Activated naive CD4-positive, alpha-beta T cell treated with anti-CD3 and anti-CD28 coated beads, Interleukin-2, amount 10 ng/mL, durations not matched to agents 7 days and 5 days (primary cell): ENCODE measurements at places on chromosomes 11 and 22.

- DNase-seq: no peak
- no peaks in the 10 kb centered on the region for H3K4me1 ChIP-seq
- peaks cover 16% of the 10 kb centered on the region for H3K36me3 ChIP-seq
Observed at GRCh38 chr22:47060718-47061117, 298.3 kb downstream of the TBC1D22A start.

- no peaks in the 10 kb centered on the region for H3K27me3 ChIP-seq
- no peaks in the 10 kb centered on the region for H3K4me1 ChIP-seq
- H3K27ac ChIP-seq: no peak overlapping the region
- no peak for DNase-seq
- H3K36me3 ChIP-seq: no peaks in the 10 kb centered on the region
- no peak overlapping the region for H3K4me3 ChIP-seq
Observed at GRCh38 chr11:26995701-26996460, 2.0 kb downstream of the FIBIN start.

DNA sequence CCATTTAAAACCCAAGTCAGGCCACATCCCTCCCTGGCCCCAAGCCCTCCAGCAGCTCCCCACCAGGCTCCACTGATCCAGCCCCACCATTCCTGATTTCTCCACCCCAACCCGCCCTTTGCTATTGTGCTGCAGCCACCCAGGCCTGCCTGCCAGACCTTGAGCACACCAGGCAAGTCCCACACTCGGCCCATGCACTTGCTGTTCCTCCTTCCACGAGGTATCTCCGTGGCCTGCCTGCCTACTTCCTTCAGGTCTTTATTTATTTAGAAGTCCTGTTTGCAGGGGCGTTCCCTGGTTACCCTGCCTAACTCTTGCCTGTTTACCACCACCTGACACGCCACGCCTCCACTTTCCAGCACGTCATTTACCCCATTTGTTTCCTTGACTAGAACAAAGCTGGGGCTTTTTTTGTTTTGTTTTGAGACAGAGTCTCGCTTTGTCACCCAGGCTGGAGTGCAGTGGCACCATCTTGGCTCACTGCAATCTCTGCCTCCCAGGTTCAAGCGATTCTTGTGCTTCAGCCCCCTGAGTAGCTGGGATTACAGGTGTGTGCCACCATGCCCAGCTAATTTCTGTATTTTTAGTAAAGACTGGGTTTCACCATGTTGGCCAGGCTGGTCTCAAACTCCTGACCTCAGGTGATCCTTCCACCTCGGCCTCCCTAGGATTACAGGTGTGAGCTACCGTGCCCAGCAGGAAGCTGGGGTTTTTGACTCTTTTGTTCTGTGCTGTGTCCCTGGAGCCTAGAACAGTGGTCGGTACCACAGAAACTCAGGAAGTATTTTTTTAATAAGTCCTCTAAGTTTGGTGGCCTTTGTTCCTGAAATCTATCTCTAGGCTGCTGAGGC lies 6.7 kb downstream of the CENPM start:
- peak overlapping the region; percentile 100 for H3K27ac ChIP-seq
- peak overlapping the region; percentile 69 for H3K4me3 ChIP-seq
- no peaks in the 10 kb centered on the region for H3K27me3 ChIP-seq
- DNase-seq: peak; percentile 98

DNA sequence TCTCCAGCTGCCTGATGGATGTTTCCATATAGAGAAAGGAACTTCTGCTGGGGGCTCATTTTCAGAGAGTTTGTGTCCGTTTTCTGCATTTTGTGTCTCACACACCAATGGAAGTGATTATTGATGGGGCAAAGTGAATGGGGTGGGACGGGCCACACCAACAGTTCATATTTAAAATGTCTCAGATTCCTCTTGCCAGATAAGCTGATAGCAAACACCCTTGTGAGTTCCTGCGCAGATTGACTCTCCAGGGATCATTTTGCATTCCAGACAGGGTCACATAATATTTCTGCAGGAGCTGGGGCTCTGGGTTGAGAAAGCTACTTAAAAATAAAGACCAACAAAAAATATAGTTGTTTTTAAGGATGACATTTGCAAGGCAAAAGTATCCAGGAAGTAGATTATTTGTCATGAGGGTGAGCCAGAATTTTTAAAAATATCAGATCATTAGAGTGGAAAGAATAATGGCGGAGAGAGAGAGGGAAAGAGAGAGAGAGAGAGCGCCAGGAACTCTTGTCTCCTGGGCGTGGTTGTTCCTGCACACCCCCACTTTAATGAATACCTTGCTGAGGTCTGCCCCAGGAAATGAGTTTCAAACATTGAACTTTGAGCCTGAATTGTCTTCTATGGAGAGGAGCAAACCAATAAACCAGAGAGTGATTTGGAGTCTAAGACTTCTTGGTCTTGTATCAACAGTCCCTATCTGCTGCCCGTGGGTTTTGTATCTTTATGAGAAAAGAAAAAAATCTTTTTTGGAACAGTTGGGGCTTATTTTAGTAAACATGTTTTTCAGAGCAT lies 33.3 kb downstream of the MICAL2 start:
- peaks cover 24% of the 10 kb centered on the region for H3K36me3 ChIP-seq
- DNase-seq: no peak
- no peak overlapping the region for H3K4me3 ChIP-seq

GRCh38 chr22:28027453-28028448 lies 108.7 kb upstream of the PITPNB start:
- no peak overlapping the region for H3K4me3 ChIP-seq
- H3K27ac ChIP-seq: no peak overlapping the region
- H3K4me1 ChIP-seq: no peaks in the 10 kb centered on the region
- H3K36me3 ChIP-seq: no peaks in the 10 kb centered on the region
- DNase-seq: no peak

DNA sequence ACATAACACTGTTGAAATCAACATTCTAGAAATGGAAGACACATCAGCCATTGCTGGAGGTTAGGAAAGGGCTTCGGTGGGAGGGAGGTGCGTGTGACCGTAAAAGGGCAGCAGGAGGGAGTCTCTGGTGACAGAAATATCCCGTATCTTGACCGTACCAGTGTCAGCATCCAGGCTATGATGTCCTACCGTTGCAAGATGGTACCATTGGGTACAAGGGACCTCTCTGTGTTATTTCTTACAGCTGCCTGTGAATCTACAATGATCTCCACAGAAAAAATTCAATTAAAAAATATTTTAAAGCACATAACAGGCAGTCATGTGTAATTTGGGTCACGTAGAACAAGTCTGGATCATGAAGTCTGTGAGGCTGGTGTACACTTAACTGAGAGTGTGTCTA lies 27.4 kb upstream of the SEPTIN5 start:
- no peak overlapping the region for H3K4me3 ChIP-seq
- H3K27ac ChIP-seq: no peak overlapping the region
- H3K4me1 ChIP-seq: no peaks in the 10 kb centered on the region
- DNase-seq: no peak
- H3K27me3 ChIP-seq: peaks cover 50% of the 10 kb centered on the region
- H3K36me3 ChIP-seq: no peaks in the 10 kb centered on the region

DNA sequence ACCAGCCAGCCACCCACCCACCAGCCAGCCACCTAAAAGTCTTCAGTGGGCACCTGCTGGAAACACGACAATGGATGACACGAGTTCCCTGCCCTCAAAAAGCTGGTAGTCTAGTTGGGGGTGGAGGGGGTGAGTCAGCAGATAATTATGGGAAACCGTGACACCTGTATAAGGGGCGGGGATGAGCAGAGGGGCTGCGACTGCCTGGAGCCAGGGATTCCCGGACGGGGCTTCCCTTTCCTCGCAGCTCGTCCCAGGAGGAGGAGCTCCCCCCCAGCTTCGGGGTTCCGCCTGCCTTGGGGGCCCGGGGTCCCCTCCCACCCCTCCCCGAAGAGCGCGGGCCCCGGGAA lies 2.3 kb upstream of the RTN4RL2 start:
- H3K27me3 ChIP-seq: peaks cover 88% of the 10 kb centered on the region
- no peak overlapping the region for H3K27ac ChIP-seq
- peaks cover 38% of the 10 kb centered on the region for H3K4me1 ChIP-seq
- DNase-seq: no peak
- peak overlapping the region; percentile 18 for H3K4me3 ChIP-seq

- no peak for DNase-seq
- H3K27me3 ChIP-seq: peaks cover 22% of the 10 kb centered on the region
- H3K4me1 ChIP-seq: no peaks in the 10 kb centered on the region
Observed at GRCh38 chr11:117551761-117552343, 224.2 kb downstream of the CEP164 start.
